Memory B cell (primary cell): ENCODE measurements at places on chromosomes 6 and 20.
A peak's percentile ranks its signal among the peaks of the same experiment; 100 is the strongest.

DNA sequence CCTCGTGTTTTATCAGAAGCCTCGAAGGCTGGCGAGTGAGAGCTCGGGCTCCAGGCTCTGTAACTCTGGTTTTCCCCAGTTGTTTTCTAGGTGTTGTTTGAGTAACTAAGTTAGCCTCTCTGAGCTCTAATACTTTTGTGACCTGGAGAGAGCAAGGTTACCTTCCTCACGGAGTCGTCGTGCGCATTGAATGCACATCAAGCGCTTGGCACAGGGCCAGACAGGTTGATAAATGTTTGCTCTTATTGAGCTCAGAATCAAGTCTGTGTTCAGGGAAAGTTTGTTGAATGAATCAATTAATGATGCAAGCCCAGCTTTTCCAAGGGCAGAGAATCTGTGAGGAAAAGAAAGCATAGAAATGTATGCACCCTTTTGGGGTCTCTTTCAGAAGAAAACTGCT lies 33.5 kb downstream of the EDN3 start:
- no peak for DNase-seq
- no peak overlapping the region for H3K27ac ChIP-seq
- H3K27me3 ChIP-seq = peaks cover 17% of the 10 kb centered on the region
- peaks cover 2% of the 10 kb centered on the region for H3K4me1 ChIP-seq
- no peaks in the 10 kb centered on the region for H3K36me3 ChIP-seq
- no peak overlapping the region for H3K4me3 ChIP-seq

- H3K36me3 ChIP-seq = peaks cover 17% of the 10 kb centered on the region
- H3K27me3 ChIP-seq = no peaks in the 10 kb centered on the region
- H3K4me3 ChIP-seq = no peak overlapping the region
- no peak overlapping the region for H3K27ac ChIP-seq
- no peak for DNase-seq
These were observed 19.9 kb downstream of the ATXN1 start for GRCh38 chr6:16741112-16742016.

GRCh38 chr6:132300323-132300949 lies 100.8 kb downstream of the MOXD1 start:
- H3K36me3 ChIP-seq = peaks cover under 1% of the 10 kb centered on the region
- no peaks in the 10 kb centered on the region for H3K27me3 ChIP-seq
- H3K4me1 ChIP-seq = no peaks in the 10 kb centered on the region
- no peak overlapping the region for H3K4me3 ChIP-seq
- H3K27ac ChIP-seq = no peak overlapping the region
- DNase-seq = peak; percentile 58

DNA sequence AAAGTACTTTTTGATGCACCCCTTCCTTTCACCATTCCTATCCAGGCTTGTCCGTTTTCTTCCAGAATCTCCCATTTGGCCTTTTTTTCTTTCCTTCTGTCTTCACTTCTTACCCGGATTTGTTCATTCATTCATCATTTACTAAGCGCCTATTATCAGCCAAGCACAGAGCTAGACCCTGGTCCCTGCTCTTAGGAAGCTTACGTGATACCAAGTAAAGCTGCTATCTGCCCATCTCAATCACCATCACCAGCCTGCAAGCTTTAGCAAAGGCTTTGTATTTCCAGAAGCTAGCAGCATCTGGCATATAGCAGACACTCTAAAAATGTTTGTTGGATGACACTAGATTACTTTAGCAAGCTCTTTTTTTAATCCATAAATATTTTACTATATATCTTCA lies 4.8 kb downstream of the NDRG3 start:
- no peak overlapping the region for H3K27ac ChIP-seq
- H3K4me3 ChIP-seq = no peak overlapping the region
- no peak for DNase-seq
- H3K4me1 ChIP-seq = peaks cover 14% of the 10 kb centered on the region
- no peaks in the 10 kb centered on the region for H3K27me3 ChIP-seq

DNA sequence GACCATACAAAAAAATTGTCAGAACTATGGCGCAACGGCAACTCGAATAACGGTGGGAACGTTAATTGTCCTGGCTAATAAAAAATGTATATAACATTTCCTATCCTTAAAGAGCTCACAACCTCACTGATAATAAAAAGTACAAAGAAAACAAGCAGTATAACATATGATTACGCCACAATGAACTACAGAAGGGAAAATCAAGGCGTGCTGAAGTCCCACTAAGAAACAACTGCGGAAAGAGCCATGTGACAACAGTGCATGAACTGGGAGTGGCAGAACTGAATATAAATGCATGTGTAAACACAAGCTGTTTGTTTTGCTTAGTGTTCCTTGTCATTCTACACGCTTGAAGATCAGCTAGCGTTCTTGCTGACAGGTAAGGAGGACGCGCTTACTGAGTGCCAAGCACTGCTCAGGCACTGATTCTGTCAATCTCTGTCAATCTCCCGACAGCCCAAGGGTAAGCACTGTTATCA lies 466 bp upstream of the PSMB1 start:
- no peak overlapping the region for H3K4me3 ChIP-seq
- peaks cover 18% of the 10 kb centered on the region for H3K36me3 ChIP-seq
- H3K27ac ChIP-seq = no peak overlapping the region
- no peaks in the 10 kb centered on the region for H3K27me3 ChIP-seq

DNA sequence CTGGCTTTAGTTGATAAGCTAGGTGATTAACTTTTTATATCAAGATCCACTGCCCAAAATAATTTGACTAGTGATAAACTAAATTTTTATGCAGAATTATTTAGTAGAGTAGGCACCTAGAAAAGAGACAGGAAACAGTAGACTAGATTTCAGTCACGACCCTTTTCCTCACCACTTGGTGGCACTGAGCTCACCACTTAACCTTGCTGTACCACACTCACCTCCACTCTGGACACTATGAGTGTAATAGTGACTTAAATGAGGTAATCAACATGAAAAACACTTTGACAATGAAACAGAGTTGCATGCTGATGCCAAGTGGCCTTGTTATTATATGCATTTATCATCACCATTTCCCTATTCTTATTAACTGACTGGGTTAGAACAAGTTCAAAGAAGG lies 730.4 kb downstream of the KIF16B start:
- H3K27me3 ChIP-seq = no peaks in the 10 kb centered on the region
- H3K4me1 ChIP-seq = peaks cover 4% of the 10 kb centered on the region
- no peaks in the 10 kb centered on the region for H3K36me3 ChIP-seq
- H3K27ac ChIP-seq = no peak overlapping the region

GRCh38 chr6:142685852-142686506 lies 259.0 kb downstream of the HIVEP2 start:
- no peak overlapping the region for H3K27ac ChIP-seq
- DNase-seq = no peak
- no peaks in the 10 kb centered on the region for H3K27me3 ChIP-seq

- peaks cover 27% of the 10 kb centered on the region for H3K4me1 ChIP-seq
- H3K27ac ChIP-seq = peak overlapping the region; percentile 67
- H3K4me3 ChIP-seq = peak overlapping the region; percentile 52
- no peak for DNase-seq
- H3K27me3 ChIP-seq = no peaks in the 10 kb centered on the region
These were observed 190.3 kb downstream of the ZDHHC14 start for GRCh38 chr6:157571269-157571668.

GRCh38 chr20:17783671-17784070 lies 83.9 kb downstream of the BANF2 start:
- H3K4me1 ChIP-seq = peaks cover 4% of the 10 kb centered on the region
- no peak overlapping the region for H3K27ac ChIP-seq
- H3K4me3 ChIP-seq = no peak overlapping the region

DNA sequence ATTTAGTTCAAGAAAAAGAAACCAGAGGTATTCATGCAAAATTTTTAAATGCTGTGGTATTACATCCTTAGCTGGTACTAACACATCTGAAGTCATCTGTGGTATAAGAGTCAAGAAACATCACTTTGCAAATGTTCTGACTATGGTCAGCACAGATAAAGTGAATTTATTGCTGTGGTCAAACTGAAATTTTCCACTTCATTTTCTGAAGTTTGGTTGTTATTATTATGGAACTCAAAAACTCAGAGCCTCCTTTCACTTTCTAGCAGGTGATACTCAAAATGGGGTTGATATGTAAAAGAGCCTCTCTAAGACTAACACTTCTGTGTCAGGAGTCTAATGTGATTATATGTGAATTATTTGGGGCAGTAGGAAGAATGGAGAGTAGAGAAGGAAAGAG lies 257.8 kb downstream of the RNGTT start:
- H3K27me3 ChIP-seq = no peaks in the 10 kb centered on the region
- peak overlapping the region; percentile 12 for H3K27ac ChIP-seq
- peaks cover 9% of the 10 kb centered on the region for H3K36me3 ChIP-seq
- DNase-seq = no peak
- peaks cover 14% of the 10 kb centered on the region for H3K4me1 ChIP-seq

DNA sequence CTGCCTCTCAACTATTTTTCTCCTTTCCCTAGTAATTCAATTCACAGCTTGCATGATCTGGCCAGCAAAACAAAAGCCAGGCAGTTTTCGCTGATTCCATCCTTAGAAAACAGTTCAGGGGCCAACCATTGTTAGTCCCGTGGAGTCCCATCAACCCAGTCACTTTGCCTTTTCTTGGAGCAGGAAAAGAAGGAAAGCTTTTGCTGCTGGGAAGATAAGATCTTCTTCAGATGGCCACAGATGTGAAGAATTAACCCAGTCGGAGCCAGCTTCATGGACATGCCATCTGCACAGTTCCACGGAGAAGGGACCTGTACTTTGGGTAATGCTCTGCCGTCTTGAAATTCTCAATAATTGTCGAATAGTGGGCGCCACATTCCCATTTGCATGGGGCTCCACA lies 76.9 kb upstream of the TSHZ2 start:
- H3K27ac ChIP-seq = no peak overlapping the region
- H3K36me3 ChIP-seq = no peaks in the 10 kb centered on the region
- peaks cover 4% of the 10 kb centered on the region for H3K4me1 ChIP-seq
- H3K4me3 ChIP-seq = no peak overlapping the region

- H3K4me1 ChIP-seq = no peaks in the 10 kb centered on the region
- H3K27ac ChIP-seq = no peak overlapping the region
- no peak for DNase-seq
- H3K36me3 ChIP-seq = no peaks in the 10 kb centered on the region
- H3K4me3 ChIP-seq = no peak overlapping the region
These were observed 107.6 kb downstream of the SLC24A3 start for GRCh38 chr20:19320005-19320404.
